Stimulated activated CD4-positive, alpha-beta T cell treated with anti-CD3 and anti-CD28 coated beads, Interleukin-12 subunit alpha, Interleukin-12 subunit beta, amount 100 ng/mL, for 24 hours (primary cell): ENCODE measurements at places on chromosomes 1 and 21.

GRCh38 chr1:204503913-204504519 lies 9.4 kb upstream of the PIK3C2B start:
- DNase-seq: no peak

DNA sequence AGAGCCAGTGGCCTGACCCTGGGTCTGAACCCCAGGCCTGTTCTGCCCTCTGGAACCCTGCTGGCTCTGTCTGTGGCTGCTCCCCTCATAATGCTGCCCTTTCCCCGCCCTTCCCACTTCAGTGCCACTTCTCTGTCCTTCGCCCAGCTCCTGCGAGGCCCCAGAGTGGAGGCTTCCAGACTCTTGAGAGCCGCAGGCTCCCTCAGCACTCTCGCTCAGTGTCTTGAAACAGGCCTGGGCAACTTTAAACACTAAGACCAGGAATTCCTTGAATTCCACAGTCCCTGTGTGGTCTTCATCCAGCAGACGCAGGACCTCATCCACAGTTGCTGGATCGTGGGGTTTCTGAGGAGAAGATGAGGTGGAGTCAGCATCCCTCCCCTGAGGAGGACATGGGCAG lies 3.5 kb downstream of the CRNN start:
- no peak for DNase-seq

DNA sequence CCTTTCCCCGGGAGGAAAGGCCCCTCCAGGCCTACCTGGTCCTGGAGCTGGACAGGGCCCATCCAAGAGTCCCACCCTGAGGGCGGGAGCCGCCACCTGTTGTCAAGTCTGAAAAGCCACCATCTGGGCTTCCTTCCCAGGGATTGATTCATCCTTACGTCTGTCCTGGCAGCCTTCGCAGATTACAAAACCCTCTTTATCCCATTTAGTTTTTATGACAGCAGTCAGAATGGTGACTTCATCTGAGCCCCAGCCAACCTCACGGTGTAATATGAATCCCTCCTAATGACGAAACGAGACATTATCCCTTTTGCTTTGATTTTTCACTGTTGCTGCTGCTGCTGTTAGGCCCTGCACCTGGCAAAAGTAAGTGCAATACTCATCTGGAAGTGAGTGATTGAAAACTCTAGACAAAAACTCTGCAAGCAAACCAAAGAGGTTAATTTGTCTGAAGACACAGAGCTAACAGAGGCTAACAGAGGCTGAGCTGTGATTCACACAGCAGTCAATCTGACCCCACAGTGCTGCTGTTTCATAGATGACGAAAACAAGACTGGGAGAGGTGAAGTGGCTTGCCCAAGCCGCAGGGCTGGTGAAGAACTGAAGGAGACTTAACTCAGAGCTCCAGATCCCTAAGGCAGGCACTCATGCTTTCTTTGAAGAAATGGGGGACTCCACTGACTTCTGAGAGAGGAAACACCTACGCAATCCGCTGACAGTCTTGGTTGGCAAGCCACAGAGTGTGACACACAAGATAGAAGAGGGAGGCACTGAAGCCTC lies 30.0 kb upstream of the S100A7 start:
- DNase-seq: no peak

GRCh38 chr1:159964144-159964543 lies 10.1 kb upstream of the SLAMF9 start:
- DNase-seq: no peak

GRCh38 chr1:11461531-11462137 lies 17.3 kb upstream of the DISP3 start:
- DNase-seq: no peak

DNA sequence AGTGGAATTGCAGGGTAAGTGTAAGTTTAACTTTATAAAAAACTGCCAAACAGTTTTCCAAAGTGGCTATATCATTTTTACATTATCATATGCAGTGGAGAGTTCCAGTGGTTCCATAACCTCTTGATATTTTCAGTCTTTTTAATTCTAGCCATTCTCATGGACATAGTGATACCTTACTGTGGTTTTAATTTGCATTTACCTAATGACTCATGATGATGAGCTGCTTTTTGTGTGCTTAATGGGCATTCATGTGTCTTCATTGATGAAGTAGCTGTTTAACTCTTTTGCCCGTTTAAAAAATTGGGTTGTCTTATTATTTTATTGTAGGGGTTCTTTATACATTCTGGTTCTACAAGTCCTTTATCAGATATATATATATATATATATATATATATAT lies 29.4 kb downstream of the SNX27 start:
- DNase-seq: no peak

DNA sequence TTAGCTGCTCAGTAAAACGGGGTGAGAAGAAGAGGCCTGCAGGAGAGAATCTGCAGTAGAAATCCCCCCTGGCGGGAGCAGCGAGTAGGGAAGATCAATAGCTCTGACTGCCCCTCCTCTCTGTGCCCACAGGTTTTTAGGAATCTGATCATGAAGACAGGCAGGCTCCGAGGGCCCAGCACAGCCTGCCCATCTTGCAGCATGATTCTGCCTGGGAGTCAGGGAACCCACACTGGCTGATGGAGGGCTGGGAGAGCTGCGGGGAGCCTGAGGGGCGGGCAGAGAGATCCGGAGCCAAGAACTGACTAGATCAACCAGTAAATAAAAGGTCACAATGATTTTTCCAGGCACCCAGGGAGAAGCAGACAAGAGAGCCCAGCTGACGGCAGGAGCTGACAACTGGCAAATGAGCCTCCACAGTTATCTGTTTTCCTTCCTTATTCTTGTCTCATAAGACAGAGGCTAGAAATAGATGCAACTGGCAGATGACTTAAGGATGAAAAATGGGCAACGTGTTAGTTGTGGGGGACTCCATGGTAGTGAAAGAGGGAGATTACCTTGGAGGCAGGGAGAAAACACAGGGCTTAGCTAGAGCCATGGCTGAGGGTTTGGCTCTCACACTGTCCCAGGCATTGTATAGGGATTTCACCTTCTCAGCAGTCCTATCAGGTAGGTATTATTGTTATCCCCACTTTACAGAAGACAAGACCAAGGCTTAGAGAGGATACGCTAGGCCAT lies 116.2 kb downstream of the PLXNA2 start:
- DNase-seq: no peak

DNA sequence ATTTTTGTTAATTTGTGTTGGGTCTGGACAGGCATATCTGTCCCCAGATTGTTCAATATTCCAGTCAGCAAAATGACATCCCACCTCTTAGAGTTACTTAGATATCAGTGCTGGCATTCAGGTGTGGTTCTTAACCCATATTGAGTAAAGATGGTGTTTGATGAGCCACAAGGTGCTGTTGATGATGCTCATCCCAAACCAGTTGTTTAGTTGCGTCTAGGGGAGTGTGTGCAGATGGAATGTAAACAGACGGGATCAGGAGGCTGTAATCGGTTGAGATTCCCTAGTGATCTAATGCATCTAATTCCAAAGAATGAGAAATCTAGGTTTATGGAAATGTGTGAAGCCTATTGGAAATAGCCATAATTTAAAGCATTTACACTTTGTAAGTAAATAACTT lies 1.1 kb downstream of the HOOK1 start:
- DNase-seq: no peak

- DNase-seq: no peak
Measured at GRCh38 chr1:24125456-24125855, 13.5 kb upstream of the MYOM3 start.

DNA sequence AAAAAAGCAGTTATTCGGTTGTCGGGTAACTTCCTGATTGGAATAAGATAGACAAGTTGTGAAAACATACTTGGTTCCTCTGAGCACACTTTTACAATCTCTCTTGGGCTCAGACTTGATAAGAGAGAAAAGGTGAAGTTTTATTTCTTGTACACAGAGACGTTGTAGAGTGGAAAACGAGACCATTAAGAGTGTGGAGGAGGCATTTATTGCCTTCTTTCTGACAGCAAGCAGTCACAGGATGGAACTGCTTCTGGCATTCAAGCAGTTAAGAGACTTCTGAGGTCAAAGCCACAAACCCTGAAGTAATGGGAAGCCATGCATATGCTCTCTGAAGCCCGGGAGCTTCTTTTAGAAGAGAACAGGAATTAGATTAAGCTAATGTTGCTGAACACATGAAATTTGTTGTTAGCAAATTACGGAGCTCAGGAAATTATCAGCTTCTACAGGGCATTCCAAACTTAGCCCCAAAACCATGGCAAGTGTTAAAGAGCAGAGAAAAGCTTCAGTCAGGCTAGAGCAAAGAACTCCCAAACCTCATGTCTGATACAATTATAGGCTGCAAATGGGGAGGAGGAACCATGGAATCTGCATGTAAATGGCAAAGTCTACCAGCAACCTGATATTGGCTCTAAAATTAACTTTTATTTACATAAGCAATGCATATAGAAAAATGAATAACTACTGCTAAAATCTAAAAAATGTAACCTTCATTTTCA lies 26.0 kb downstream of the S1PR1 start:
- DNase-seq: no peak

DNA sequence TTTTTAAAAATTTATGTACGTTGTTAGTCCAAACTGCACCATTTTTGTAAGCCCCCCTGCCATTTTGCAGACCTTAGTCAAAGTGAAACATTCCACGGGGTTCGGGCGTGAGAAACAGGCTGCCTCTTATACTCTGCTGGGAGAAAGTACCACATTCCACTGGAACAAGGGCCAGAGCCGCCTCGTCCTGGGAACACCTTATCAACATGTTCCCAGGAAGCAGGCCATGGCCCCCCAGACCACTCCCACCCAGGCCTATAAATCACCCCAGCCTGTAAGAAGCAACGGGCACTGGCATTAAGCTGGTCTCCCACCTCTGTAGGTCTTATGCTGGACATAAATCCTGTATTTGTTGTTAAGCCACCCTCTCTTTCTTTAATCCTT lies 854 bp upstream of the ZRANB2 start:
- DNase-seq: no peak

DNA sequence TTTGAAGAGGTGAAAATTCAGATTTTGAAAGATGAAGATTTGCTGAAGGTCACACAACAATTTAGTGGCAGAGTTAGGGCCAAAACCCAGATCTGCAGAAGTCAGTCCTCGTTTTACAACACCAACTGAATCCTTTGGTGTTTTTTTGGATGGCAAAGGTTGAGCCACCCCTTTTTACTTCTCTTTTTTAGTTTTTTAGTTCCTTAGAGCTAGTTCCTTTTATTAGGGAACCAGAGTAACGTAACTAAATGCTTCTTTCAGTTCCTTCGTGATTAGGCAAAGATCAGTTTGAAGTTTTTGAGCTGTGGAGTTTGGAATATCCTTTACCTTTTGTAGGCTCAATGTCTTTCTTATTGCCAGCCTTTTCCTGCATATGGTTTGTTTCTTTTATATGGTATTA lies 67.9 kb upstream of the ARID1A start:
- no peak for DNase-seq

DNA sequence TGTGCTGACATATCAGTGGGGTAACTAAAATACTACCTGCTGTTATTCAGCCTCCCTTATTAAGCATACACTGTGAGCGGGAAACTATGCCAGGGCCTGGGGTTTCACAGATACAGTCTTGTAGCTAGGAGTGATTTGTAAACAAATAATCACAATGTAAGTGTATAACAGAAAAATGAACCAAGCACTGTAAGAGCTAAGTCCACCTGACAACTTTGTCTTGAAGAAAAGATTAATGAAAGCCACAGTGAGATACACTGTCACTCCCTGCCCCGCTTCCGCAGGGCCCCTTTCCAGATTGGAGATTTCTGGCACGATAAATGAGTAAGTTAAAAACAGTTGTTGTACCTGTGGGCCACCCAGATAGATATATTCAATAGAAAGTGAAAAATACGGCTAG lies 4.8 kb downstream of the RCAN3 start:
- DNase-seq: no peak

DNA sequence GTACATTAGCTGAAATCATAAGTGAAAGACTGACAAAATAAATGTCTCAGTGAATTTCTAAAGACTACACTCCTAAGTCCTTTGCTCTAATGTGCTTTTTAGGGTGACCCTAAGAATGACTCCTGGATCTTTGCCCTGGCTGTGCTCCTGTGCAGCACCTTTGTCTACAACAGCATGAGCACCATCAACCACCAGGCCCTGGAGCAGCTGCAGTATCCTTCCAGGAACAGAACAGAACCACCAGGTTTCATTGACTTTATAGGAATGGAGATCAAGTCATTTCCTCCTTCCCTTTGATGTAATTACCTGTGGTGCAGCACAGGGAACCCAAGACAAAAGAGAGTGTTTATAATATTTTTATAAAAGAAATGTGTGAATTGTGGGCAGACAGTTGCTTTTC lies 14.1 kb downstream of the GBP6 start:
- no peak for DNase-seq

- no peak for DNase-seq
Measured at GRCh38 chr1:151947140-151947539, 37.8 kb upstream of the THEM4 start.

GRCh38 chr1:45617618-45618017 lies 6.2 kb downstream of the CCDC17 start:
- no peak for DNase-seq

- DNase-seq: no peak
Measured at GRCh38 chr1:6601923-6602668, 573 bp downstream of the KLHL21 start.

- DNase-seq: no peak
Measured at GRCh38 chr1:115714572-115715141, 53.9 kb downstream of the CASQ2 start.

GRCh38 chr1:38608202-38608864 lies 251.2 kb downstream of the RRAGC start:
- DNase-seq: no peak

DNA sequence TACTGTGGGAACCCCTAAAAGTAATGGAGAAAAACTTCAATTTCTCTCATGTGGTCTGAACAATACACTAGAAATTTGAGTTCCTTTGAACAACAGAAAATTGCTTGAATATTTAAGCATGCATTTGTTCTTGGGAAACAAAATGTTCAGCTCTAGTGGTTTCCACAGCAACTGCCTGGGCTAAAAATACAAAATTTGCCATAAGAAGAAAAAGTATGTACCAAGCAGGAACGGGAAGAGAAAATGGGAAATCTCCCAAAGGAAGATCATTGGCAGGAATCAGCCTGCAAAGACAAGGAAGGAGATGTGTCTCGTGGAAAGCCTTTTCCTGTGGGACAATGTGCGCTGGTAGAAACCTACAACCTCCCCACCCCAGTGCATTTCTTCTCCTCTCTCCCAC lies 119.0 kb upstream of the DPT start:
- no peak for DNase-seq
